ENCODE measurements at places on chromosomes 3 and 15. TPM values are rescaled to one million over a fixed set of nuclear protein-coding genes. Genes with fewer than 3 reads are reported as not detected.
A peak's percentile ranks its signal among the peaks of the same experiment; 100 is the strongest.

The SLTM gene
- polyA plus RNA-seq, result 48.9 TPM

The ZNF662 gene
- polyA plus RNA-seq, result 0.44 TPM

The CCR3 gene
- not detected for polyA plus RNA-seq

- H3K27me3 ChIP-seq, result no peaks in the 10 kb centered on the region
- H3K4me1 ChIP-seq, result peaks cover 2% of the 10 kb centered on the region
- peak; percentile 89 for DNase-seq
Measured at GRCh38 chr15:41811432-41812195, 16.3 kb upstream of the JMJD7 start.

DNA sequence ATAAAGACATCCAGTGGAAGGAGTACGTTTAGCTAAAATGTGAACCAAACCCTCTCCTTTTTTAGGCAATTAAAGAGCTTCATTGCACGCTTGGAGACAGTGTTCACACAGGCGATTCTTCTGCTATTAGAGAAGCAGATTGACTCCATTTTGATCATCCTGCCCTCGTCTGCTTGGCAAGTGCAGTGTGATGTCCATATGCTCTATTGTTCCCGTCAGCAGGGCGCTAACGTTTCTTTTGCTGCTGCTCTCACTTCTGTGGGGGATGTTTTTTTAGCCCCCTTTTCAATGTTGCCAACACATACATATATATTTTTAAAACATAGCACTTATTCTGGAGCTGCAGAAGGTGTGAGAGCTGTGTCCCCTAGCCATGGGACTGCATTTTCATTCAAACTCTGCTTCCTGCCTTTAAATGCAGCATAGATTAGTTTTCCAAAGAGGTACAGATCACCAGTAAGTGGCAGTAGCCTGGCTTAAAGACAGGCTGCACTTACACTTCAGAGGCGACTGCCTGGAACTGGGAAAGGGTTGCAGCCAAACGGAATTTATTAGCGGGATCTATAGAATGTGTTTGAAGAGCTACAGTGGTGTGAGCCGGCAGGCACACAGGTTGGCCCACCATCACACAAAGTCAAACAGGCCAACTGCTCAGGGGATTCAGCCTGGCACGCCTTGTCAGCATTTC lies 292.6 kb upstream of the DPH6 start:
- no peak for DNase-seq
- no peaks in the 10 kb centered on the region for H3K36me3 ChIP-seq
- H3K27me3 ChIP-seq, result no peaks in the 10 kb centered on the region
- no peak overlapping the region for H3K27ac ChIP-seq
- no peak overlapping the region for H3K4me3 ChIP-seq

- DNase-seq, result no peak
- no peak overlapping the region for H3K27ac ChIP-seq
- no peaks in the 10 kb centered on the region for H3K36me3 ChIP-seq
- no peaks in the 10 kb centered on the region for H3K27me3 ChIP-seq
Measured at GRCh38 chr3:141275973-141276372, 44.3 kb downstream of the PXYLP1 start.

GRCh38 chr15:34311563-34311962 lies 26.0 kb downstream of the SLC12A6 start:
- no peaks in the 10 kb centered on the region for H3K27me3 ChIP-seq
- peaks cover 3% of the 10 kb centered on the region for H3K36me3 ChIP-seq
- H3K4me3 ChIP-seq, result no peak overlapping the region

Measured in SK-N-SH (cell line).